ENCODE measurements at places on chromosomes 11 and 22. TPM values are rescaled to one million over a fixed set of nuclear protein-coding genes. Genes with fewer than 3 reads are reported as not detected.

The CCDC188 gene
- total RNA-seq, result 0.30 TPM

The GAL3ST1 gene
- total RNA-seq, result 0.27 TPM

The TRIM29 gene
- total RNA-seq, result not detected

- no peak for DNase-seq
Observed at GRCh38 chr22:35039625-35040024, 26.3 kb upstream of the ISX start.

DNA sequence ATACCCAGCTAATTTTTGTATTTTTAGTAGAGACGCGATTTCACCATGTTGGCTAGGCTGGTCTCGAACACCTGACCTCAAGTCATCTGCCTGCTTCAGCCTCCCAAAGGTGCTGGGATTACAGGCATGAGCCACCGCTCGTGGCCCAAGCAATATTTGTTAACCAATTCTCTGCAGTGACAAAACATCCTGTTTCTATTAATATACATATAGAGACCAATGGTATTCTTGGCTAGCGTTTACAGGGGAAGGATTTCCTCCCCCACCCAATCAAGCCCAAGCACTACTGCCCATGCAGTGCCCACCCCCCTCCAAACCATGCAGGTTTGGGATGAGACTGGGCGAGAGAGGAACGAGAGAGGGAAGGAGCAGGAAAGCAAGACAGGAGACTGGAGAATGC, 53.1 kb downstream of the APOL3 start:
- DNase-seq, result no peak

DNA sequence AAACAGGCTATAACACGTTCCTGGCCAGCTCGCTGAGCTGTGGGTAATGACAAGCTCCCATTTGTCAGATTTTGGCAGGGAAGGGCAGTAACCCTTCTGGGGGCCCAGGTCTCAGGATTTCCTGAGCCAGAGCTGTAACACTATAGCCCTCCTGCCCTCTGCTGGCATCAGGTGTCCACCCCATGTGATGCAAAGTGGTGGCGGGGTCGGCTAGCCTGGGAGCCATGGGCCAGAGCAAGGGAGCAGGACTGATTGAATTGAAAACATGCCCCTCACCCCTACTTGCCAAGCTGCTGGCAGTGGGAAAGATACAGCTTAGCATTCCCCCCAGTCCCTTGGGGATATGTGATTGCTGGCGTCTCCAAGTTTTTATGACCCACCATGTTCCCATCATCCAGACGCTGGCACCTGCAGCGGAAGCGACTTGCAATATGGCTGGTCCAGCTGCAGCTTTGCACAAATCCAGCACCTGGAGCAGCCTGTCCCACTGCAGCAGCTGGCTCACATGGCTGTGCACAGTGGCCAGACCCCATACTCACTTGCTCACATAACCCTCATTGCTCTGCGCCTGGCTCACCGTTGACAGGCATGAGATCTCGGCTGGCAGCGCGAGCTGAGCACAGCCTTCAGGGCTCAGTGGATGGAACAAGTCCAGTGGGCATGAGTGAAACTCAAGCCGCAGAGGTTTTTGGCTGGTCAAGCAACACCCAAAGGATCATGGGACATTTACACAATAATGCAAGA, 1147.8 kb downstream of the JRKL start:
- no peak for DNase-seq

DNA sequence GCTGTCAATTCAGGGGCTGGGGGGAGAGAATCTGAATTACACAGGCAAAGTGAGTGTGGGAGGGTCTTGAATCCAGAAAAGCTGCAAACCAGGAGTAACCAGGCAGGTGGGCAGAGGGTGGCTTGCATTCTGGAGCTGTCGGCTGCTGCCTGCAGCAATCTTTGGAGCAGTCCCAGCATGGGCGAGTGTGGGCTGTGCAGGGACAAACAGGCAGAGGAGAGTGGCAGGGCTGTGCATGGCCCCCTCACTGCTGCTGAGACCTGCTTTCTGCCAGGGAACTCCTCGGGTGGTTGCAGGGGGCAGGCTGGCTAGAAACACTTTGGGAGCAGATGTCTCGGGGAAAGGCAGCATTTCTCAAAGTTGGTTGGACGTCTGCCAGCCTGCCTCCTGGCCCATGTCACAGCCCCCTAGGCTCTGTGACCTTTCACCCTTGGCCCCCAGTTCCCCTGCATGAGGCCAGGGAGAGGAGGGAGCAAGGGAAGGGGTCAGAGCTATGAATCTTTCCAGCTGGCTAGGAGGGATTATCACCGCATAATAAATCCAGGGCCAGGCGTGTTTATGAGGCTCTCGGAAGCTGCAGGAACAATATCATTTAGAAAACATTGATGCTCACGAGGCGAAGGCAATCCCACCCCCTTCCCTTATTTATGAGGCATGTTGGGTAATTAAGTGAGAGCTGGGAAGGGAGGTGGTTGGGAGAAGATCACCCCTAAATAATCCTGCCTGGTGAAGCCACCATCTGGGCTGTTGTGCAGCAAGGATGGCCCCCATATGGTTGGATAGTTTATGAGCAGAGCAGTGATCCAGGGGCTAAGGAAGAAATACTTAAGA, 212.3 kb upstream of the NCAM1 start:
- no peak for DNase-seq

- no peak for DNase-seq
Observed at GRCh38 chr11:2713094-2713493, 13.3 kb upstream of the KCNQ1OT1 start.
